ENCODE measurements at places on chromosomes 4 and X.

GRCh38 chr4:174989791-174990190 lies 71.6 kb downstream of the ADAM29 start:
- DNase-seq: no peak

DNA sequence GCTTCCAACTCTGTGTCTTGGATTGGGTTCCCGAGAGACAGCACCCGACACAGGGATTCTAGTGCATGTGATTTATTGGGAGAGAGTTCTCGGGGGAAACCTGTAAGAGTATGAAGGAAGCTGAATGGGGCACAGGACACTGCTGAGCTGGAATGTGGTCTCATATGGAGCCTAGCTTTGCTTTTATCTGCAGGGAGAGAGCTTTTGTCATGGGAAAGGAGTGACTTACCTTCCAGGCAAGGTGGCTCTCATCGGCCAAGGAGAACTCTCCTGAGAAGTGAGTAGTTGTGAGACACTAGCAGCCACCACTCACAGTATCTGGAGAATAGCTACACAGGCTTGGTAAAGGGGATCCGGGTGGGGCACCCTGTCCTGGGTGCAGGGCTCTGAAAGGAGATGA lies 124.5 kb downstream of the NHS start:
- DNase-seq: no peak

DNA sequence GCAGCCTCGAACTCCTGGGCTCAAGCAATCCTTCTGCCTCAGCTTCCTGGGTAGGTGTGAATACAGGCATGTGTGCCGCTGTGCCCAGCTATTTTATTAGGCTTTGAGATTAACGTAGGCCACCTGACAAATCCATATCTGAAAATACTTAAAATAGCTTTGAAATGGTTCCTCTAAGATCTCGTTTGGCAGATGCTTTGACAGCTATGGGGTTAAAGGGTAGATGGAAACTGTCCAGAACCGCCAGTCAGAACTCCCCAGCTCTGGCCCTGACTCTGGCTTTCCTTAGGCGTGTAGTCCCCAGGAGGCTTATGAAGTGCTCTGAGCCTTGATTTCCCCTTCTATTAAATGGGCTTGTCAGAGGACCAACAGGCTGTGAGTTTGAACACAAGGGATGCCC lies 32.8 kb upstream of the STIM2 start:
- no peak for DNase-seq

DNA sequence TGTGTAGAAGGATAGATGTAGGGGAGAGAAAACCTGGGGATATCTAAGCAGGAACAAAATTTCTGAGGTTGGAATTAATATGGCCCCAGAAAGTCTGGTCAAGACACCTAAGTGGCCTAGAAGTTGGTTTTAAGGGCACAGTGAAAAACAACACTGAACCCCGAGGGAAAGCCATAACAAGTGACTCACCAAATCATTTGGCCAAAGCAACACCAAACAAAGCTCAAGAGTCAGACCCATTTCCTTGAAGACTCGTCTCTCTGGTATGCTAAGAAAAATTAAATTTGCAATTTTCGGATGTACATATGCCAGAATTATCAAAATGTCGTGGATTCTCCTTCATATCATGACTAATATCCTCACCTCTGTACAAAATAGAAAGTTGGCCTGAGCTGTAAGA lies 162.9 kb downstream of the SMIM20 start:
- DNase-seq: no peak

- no peak for DNase-seq
Observed at GRCh38 chr4:138138774-138139173, 103.4 kb downstream of the SLC7A11 start.

DNA sequence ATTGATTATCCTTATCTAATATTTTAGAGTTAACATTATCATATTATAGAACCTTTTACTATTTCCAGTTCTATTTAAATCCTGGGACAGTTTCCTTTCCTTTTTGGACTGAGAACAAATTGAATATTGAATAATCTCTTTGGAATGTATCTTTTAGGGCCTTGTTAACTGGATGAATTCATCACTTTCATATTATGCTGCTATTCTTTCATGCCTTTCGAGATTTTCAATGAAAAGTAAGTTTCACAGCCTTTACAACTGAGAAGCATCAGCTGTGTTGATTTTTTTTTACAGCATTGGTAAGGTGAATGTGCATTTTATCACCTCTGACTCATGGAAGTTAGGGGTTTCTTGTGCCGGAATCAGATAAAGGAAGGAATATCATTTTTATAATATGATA lies 39.6 kb downstream of the PDLIM5 start:
- DNase-seq: no peak

GRCh38 chrX:13940671-13941070 lies 89.0 kb downstream of the GEMIN8 start:
- DNase-seq: no peak

GRCh38 chr4:56229947-56230346 lies 157.3 kb downstream of the AASDH start:
- no peak for DNase-seq

All from glutamatergic neuron (in vitro differentiated cells).